T-helper 22 cell (primary cell): ENCODE measurements at places on chromosomes 1 and 21.

DNA sequence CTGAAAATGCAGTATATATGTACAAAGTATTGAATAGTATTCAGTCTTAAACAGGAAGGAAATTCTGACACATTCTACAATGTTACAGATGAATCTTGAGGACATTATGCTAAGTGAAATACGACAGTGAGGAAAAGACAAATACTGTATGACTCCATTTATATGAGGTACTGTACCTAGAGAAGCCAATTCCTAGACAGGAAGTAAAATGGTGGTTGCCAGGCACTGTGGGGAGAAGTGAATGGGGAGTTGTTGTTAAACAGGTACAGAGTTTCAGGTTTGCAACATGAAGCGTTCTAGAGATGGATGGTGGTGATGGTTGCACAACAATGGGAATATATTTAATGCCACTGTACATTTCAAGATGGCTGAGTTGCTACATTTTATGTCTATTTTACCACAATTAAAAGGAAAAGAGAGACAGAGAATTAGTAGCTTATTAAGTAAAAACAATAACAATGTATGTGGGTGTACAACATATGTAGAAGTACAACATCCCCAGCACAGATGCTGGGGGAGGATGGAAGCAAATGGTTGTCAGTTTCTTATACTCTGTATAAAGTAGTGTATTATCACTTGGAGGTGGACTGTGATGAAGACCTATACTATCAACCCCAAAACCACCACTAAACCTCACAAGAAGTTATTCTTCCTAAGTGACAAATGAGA lies 3.9 kb upstream of the RAB4A start:
- DNase-seq = no peak

DNA sequence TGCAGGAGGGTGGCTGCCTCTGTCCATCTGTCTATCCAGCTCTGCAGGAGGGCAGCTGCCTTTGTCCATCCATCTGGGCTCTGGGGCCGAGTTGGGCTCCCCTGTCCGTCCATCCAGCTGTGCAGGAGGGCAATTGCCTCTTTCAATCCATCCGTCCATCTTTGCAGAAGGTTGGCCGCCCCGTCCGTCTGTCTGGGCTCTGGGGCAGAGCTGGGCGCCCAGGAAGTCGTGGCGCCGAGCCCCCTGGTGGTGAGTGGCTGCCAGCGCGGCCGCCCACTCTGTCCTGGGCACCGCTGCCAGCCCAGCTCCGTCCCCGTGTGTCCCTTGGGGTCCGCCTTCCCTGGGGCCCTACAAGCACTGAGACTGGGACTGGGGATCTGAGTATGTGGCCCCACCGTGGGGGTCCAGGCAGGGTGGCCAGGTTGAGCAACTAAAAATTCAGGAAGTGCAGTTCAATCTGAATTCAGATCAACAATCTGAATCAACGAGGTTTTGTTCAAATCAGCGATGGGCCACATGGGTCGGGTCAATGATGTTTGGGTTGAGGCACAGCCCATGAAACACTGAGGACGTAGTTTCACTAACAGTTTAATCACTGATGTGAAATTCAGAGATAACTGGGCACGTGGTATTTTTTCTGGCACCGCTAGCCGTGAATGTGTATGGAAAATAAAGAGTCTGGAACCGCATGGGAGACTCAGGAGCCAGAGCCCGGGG lies 99.1 kb upstream of the ACTRT2 start:
- no peak for DNase-seq

DNA sequence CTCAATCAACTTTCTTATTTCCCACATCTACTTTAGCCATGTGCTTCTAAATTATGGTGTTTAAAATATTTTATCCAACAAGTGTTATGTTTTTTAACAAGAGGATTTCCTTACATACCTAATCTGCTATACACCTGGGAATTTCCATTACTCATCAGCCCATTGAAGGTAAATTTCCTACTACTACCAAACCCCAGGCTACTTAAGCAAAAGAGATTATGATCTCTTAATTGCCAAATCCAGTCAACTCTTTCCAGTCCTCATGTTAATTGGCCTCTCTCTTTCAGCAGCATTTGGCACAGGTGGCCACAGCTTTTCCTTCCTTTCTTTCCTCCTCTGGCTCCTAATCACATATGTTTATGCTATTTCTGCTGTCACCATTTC lies 5.1 kb upstream of the C1orf162 start:
- no peak for DNase-seq

DNA sequence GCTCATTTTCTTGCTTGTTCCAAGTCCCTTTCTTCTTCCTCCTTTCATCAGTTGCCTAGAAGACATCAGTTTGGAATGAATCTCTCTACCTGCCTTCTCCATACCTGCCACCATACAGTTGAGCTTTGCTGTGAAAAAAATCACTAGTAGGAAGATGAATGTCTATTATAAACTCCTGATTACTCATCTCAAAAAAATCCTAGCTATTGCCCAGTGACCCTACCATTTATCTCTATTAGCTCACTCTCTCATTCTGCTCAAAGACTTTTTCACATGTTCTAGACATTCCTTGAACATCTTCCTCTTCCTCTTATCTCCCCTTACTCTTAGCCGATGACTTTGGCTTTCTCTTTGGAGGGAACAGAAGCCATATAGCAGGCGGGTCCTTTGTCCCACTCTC lies 49.7 kb upstream of the HMGB4 start:
- DNase-seq = no peak

- DNase-seq = no peak
Observed at GRCh38 chr1:16095447-16095846, 22.0 kb upstream of the FAM131C start.

GRCh38 chr1:27318596-27318995 lies 3.4 kb upstream of the TMEM222 start:
- no peak for DNase-seq

DNA sequence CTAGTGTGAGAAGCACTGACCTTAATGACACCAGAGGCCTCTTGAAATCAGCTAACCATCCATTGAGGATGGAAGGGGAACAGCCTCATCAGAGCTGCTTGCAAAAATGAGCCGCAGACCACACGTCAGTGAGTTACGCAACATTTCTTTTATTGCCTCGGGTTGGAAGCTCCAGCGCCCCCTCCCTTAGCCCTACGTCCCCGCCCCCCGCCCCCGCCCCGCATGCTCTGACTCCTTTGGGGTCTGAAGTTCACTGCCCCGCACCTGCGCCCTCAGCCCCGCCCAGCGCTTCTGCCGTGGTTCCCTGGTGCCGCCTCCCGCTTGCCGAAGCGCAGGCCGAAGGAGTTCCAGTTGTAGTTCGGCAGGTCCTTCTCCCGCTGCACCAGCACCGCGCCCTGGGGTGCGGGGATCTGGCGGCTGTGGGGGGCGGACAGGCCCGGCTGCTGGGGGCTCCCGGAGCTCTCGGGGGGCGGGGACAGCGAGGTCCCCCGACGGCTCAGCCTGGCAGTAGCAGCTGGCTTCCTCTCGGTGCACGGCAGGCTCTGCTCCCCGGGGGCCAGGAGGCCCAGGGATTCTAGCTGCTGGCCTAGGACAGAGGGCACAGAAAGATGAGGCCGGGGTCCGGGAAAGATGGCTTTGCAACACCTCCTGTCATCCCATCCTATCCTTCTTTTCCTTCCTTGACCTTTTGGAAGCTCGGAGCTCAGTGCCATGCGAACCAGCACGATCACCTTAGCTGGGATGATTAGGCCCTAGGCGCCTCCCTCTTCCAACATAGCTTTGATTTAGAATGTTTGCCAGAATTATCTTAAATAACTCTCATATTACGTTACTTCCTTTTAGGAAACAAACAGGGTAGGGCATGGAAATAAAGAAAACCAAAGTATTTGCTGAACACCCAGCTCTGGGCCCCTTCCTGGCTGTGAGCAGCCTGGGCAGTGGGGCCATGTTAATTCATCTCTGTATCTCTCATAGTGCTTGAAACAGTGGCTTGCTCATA lies 5.8 kb downstream of the KISS1 start:
- DNase-seq = no peak

- no peak for DNase-seq
Observed at GRCh38 chr1:156012051-156012817, 8.5 kb downstream of the SSR2 start.

GRCh38 chr1:22806584-22806983 lies 95.9 kb downstream of the EPHB2 start:
- no peak for DNase-seq

- DNase-seq = no peak
Observed at GRCh38 chr1:174469687-174470086, 21.9 kb downstream of the GPR52 start.

DNA sequence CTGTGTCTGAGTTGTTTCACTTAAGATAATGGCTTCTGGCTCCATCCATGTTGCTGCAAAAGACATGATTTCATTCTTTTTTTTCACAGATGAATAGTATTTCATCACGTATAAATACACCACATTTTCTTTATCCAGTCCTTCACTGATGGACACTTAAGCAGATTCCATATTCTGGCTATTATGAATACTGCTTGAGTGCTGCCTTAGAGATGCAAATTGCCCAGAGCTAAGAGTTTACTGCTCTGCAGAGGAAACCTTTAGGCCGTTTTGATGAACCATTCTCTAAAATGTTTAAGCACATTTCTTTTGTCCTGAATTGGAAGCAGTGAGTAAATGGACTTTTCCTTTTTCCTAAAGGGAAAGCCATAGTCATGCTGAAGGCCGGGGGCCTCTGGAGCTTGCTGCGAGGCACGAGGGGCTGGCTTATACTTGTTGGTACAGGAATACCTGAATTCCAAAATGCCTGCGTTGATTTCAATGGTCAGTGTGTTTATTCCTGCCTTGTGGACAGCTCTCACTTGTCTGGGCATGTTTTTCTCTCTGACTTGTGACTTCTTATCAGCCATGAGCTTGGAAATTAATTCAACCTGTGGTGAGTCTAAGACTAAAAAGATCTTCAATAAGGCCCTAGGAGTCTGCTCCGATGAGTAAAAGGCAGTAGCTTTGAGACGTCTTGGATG lies 201.0 kb upstream of the MAP1LC3C start:
- no peak for DNase-seq

DNA sequence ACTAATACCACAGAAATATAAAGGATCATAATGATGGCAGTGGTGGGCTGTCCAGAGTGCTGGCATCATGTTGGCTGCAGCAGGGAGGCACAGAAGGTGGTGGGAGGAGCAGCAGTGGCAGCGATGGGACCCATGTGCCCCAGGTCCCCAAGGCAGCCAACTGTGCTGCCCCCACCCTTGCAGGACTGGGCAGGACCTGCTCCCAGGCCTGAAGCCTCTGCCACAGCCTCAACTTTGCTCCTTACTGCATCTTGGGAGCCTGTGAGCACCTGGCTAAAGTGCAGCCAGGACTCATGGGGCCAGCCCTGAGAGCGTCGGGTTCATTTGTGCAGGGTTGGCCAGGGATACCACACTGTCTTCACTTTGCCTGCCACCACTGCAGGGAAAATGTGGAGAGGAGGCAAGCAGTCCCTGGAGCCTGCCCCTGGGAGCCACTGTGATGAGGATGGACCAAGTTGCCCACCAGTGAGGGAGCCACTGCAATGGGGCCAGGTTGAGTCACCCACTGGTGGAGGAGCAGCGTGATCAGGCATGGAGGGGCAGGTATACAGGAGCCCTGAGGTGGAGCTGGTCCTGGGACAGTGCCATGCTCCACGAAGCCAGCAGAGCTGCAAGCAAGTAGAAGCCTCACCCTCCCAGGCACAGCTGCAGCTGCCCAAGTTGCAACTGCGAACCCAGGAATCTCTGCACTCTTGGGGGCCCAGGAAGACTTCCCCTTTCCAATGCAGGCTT lies 25.3 kb upstream of the DENND1B start:
- DNase-seq = no peak
